ENCODE measurements at places on chromosomes 7 and 10.

- DNase-seq, result no peak
Measured at GRCh38 chr10:86360657-86361056, 5.9 kb downstream of the GRID1 start.

DNA sequence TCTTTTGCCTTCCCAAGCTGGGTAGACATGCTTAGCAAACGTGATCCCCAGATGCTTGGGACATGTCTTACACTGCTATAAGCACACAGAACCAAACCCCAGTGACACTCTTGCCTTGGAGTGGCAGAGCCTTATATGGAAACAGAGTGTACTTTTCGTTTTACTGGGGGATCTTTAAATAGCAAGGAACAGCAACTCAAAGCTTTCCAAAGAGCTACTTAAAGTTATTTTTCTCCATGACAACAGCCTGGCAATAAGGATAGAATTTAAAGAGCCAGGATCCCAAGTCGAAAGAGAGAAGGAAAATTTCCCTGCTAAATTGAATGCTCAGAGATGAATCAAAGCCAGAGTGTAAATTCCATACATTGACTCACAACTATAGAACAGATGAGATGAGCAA is 67.8 kb downstream of the ZNF365 start:
- no peak for DNase-seq

DNA sequence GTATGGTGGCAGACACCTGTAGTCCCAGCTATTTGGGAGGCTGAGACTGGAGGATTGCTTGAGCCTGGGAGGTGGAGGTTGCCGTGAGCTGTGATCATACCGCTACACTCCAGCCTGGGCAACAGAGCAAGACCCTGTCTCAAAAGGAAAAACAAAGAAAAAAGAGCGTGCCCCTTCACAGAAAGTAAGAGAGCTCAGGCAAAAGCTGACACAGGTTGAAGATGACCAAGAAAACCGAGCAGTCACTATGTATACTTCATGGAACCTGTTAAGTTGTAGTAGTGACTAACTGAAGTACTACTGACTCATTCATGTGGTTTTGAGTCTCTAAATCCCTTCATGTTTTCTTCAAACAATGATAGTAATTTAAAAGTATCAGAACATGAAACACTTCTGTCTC is 1.2 kb upstream of the PRRT4 start:
- no peak for DNase-seq

DNA sequence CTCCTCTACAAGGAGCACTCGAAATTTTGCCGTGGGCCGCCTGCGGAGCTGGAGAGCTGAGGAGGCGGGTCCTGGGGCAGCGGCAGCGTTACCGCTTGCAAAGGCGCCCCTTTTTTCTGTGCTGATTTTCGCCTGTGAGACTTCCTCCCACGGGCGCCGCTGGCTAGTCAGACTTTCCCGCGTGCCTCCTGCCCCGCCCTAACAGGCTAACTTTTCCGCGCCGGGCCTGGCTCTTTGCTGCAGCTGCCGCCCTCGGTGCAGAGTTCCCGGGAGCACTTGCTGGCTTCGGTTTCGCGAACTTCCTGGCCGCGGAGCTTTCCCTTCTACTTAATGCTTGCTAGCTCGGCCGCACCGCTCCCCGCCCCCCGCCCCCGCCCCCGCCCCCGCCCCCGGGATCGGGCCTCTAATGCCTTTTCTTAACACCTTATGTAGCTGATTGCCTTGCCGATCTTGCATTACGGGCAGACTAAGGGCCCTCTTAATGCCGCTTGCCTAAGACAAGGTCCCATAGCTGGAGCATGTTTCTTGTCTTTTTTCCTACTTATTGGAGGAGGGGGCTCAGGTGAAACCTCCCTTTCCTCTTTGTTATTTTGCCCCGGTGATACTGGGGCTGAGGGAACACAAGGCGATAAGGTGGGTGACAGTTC is 37.9 kb upstream of the RASGEF1A start:
- no peak for DNase-seq

DNA sequence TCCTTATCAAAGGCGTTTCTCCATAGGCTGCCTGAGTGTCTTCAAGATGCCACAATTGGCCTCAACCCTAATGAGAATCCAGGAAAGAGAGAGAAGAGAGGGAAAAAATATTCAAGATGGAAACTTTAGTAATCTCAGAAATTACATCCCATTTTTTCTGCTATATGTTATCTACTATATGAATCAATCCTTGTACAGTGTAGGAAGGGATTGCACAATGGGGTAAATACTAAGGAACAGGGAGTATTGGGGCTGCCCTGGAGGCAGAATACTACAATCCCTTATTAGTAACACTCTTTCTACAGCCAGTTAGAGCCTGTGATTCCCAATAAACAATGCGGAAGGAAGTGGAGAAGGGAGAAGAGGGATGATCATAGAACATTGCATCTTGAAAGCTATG is 27.9 kb downstream of the TFPI2 start:
- DNase-seq, result no peak

DNA sequence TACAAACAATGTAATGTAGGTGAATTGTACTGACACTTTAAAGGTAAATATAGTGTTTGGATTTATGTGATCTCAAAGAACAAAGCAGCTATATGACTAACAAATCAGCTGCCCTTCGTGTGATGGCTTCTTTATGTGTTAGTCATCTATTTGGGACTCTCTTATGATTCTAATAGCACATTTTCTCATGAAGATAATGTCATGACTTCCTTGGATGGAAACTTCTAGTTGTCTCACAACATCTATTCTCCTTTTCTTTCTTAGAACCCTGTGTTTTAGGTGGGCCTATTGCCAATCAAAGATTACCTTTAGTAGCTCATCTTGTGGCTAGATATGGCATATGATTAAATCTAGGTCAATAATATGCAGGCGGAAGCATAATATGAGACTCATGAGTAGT is 45.0 kb downstream of the TMEM106B start:
- no peak for DNase-seq

DNA sequence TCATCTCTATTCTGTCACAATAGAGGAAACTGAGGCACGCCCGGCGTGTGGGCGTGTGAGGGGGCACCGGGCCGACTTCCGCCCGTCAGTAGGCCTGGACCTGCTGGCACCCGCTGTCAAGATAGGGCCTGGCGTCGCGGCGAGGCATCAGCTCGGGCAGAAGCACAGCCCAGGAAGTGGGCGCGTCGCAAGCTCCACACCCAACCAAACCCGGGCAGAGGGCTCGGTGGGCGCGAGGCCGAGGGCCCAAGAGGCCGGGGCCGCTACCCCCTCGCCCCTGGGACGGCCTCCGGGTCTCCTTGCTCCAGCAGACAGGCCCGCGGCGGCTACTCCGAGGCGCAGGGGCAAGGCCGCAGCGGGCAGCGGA is 91.2 kb downstream of the SPAG6 start:
- no peak for DNase-seq

DNA sequence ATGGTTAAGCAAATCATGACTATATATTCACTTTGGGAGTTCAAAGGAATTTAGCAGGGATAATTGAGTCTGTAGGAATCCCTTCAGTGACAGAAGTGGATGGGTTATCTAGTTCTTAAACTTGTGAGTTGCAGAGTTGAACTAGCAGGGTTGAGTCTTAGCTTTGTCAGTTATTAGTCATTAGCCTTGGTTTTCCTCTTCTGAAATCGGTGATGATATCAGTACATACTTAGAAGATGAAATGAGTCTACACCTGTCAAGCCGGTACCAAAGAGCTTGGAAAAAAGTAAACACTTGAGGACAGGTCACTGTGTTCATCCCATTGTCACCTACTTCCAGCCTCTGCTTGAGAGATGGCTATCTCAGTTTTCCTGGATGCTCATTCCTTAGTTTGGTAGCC is 73.5 kb downstream of the BUB3 start:
- DNase-seq, result no peak

GRCh38 chr10:131662851-131663250 is 238.0 kb upstream of the PPP2R2D start:
- DNase-seq, result no peak

- no peak for DNase-seq
Measured at GRCh38 chr10:133087045-133087678, 562 bp upstream of the ADGRA1 start.

DNA sequence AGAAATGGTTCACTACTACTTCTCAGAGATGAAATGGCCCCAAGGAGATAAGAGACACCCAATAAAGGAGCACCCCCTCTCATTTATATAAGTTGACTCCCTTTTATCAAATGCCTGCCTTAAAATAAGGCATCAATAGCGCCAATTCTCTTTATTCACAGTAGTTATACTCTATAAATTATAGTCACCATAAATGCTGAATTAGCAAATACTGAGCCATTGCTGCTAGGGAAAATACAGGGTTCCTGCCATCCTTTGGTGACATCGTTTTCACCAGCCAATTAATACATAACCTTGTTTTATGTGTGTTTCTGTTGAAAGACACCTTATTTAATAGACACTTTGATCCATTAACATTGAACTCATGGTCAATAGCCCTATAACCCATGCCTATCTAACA is 28.6 kb downstream of the DCLRE1C start:
- DNase-seq, result no peak

DNA sequence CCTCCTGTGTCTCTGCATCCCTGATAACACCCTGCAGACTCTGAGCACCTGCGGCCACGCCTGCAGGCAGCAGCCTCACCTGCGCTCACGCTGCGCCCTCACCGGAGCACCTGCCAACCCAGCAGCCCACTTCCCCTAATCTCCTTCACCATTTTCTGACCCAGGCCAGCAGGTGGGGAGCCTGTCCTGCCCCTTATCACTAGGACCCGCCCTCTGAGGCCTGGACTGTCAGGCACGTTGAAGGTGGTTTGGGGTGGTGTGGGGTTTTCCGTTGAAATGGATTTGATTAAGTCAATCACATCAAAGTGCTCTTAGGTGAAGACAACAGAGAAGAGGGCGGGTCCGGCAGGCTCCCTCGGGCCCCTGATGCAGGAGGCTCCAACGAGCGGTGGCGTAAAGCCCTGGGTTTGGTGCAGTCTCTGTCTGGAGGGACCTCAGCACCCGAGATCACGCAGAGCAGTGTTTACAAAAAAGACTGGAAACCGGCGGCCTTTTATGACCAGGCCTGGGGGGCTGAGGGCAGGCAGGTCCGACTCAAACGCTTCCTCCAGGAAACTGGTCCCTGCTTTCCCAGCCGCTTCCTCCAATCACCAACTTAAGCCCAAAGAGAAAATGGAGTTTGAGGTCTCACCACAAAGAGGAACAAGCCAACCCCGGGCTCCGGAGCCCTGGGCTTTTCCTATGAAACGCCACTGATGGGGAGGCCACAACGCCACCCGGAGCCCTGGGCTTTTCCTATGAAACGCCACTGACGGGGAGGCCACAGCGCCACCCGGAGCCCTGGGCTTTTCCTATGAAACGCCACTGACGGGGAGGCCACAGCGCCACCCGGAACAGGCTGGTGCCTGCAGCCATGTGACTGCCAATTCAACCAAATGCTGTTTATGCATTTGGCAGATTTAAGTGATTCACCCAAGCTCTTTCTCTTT is 45.5 kb downstream of the DPYSL4 start:
- DNase-seq, result no peak

GRCh38 chr10:71735709-71736569 is 16.4 kb upstream of the C10orf105 start:
- no peak for DNase-seq

DNA sequence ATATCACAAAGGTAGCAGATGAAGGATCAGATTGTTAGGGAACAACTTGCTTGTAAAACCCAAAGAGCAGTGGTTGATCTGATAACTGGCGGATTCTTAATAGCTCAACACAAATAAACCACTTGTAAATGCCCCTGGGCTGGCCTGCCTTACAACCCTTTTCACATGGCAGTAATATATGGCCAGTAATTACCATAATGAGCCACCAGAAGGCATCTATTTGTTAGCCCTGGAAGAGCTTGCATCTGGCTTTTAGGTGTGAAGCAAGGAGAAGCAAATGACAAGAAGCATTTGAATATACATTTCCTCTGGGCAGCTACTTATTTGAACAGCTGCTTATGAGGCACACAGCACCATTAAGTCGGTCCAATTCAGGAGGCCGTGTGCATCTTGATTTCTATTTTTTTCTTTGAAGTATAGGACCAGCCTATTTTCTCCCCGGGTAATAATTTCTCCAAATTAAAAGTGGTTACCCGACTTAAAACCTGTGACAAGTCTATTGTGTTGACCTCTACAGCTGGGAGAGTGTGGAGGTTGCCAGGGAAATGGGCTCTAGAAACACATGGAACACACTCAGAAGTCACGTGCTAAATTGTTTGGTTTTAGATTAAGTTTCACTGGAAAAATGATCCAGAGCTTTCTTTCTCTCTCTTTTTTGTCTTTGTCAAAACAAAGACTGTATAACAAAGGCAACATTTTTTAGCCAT is 113.4 kb downstream of the SEM1 start:
- peak; percentile 98 for DNase-seq

DNA sequence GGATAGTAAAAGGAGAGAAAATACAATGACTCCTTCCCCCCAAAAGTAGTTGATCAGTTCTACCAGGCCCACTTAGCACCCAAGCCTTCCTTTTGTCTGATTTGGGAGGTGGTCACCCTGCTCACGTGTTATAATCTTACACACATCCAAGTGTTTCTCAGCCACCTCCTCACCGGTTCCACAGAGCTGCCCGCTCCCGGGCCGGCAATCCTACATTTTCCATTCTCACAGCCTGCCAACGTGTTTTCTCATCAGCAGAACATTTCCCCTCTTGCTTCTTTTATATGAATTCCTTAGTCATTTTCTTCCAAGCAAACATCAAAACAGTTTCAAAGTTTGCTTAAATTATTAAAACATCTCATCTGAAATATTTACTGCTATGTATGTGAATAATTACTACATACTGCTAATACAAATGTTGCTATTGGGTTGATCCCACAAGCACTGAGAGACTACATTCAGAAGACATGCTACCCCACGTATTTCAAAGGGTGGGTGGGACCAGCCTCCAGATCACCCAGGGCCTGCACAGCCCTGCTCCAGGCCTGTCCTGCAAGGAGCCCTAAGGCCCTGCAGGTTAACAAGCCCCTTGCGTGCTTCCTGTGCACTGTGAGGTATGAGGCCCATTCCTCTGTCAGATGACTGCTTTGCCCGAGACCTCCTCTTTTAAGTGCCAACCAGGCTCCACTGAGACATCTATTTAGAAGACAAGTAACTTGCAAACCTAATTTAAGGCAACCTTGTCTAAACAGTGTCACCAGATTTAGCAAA is 75.3 kb downstream of the GRB10 start:
- no peak for DNase-seq

- no peak for DNase-seq
Measured at GRCh38 chr10:32366111-32366510, 19.2 kb upstream of the EPC1 start.

DNA sequence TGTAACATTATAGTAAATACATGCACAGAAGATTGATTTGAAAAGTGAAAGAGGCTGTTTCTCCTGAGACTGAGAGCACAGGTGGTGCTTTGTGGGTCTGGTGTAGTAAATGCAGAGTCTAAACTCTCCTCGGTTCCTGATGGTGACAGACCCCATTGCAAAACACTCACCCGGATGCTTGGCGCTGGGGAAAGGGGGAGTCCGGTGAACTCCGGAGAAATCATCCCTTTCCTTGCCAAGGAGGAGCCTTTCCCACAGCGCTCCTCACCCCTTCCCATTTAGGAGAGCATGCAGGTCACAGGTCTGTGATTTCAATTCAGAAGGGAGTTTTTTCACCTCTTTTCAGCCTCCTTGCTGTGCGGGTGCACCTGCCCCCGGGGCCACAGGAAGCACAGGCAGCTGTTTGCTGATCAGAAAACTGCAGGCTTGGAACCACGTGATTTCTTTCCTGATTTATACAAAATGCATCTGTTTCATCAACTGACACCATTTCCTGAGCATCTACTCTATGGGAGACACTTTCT is 75.6 kb upstream of the LYZL2 start:
- DNase-seq, result no peak
